ENCODE measurements at places on chromosomes 11 and 22. TPM values are rescaled to one million over a fixed set of nuclear protein-coding genes. Genes with fewer than 3 reads are reported as not detected.
A peak's percentile ranks its signal among the peaks of the same experiment; 100 is the strongest.

The SAMM50 gene
- polyA plus RNA-seq: 55.9 TPM

The C1QTNF4 gene
- 13.2 TPM for polyA plus RNA-seq

The KCTD14 gene
- 1.4 TPM for polyA plus RNA-seq

The CSF2RB gene
- 2.3 TPM for polyA plus RNA-seq

The KCNK7 gene
- polyA plus RNA-seq: 1.3 TPM

The KCNJ1 gene
- polyA plus RNA-seq: 0.07 TPM

The ST14 gene
- polyA plus RNA-seq: 0.27 TPM

The MS4A3 gene
- 1.2 TPM for polyA plus RNA-seq

The AGBL2 gene
- 1.2 TPM for polyA plus RNA-seq

The OR8J3 gene
- not detected for polyA plus RNA-seq

The ST13 gene
- polyA plus RNA-seq: 409 TPM

The IGHMBP2 gene
- polyA plus RNA-seq: 12.8 TPM

GRCh38 chr11:41921746-41922390 lies 462.4 kb upstream of the LRRC4C start:
- DNase-seq: no peak

- no peak for DNase-seq
Measured at GRCh38 chr11:29449281-29450074, 567.4 kb downstream of the KCNA4 start.

- DNase-seq: peak; percentile 70
Measured at GRCh38 chr11:105034813-105035620, at the start of gene CASP1. Gene CASP1, minus strand, starts transcription at chr11:105035144. Its CDS starts 31 bp downstream, at chr11:105035113.

DNA sequence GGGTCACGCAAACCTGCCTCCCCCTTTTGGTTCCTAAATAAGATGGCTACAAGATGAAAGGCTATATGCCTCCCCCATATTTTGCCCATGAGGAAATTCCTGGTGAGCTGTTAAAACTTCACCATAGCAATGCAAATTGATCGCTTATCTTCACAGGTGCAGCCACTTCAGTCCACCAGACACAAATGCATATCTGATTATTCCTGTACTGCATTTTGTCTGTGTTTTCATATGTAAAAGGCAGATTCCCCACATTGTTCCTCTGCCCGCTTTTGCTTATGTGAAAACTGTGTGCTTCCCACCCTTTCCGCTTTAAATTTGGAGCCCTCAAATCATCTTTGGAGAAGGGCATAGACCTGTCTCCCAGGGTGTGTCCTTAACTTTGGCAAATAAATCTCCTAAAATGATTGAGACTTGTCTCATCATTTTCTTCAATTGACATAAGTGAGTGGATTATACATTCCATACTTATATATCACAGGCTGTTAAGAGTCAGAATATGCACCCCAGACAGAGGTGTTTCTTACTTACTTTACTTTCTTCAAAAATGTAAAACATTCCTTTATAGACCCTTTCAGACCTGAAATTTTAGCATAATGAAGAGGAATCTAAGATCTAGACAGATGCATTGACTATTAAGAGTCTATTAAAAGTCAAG lies 116.4 kb downstream of the CASP12 start:
- no peak for DNase-seq

- peak; percentile 20 for DNase-seq
Measured at GRCh38 chr11:19460718-19461405, 220.1 kb upstream of the E2F8 start.

- no peak for DNase-seq
Measured at GRCh38 chr22:39205344-39206021, 39.3 kb downstream of the PDGFB start.

- DNase-seq: no peak
Measured at GRCh38 chr11:94120946-94121345, 7.7 kb upstream of the PANX1 start.

GRCh38 chr11:86938900-86939880 lies 16.0 kb downstream of the FZD4 start:
- peak; percentile 67 for DNase-seq

DNA sequence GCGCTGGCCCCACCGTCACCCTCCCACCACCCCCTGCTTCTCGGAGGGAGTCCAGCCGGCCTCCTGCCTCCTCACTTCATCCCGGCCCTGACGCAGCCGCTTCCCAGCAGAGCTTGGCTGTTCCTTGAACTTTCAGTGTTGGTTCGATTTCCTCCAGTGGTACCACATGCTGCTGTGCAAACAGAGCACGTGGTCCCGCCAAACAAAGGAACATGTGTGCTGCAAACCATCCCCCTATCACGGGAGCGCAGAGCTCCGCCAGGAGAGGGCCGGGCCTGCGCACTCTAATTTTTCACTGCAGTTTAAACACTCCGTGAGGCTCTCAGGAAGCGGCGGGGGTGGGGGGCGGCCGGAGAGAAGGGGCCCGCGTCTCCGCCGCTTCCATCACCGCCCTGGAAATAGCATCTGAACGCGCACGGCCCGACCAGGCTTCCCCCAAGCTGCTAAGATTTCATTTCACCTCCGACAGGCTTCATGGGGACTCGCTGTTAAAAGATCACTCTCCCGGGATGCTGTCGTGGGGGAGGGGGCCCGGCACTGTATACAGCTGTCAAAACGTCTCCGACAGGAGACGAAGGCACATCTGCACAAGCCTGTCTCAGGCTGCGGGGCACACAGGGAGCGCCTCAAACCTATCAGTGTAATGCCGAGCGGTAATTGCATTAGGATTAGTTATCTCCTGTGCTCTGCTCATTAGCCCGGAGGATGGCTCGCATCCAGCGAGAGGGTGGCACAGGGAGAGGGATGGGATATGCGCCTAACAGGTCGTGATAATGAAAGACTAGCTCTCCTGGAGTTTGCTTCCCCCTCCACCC lies 269.9 kb upstream of the SORL1-AS1 start:
- peak; percentile 97 for DNase-seq

DNA sequence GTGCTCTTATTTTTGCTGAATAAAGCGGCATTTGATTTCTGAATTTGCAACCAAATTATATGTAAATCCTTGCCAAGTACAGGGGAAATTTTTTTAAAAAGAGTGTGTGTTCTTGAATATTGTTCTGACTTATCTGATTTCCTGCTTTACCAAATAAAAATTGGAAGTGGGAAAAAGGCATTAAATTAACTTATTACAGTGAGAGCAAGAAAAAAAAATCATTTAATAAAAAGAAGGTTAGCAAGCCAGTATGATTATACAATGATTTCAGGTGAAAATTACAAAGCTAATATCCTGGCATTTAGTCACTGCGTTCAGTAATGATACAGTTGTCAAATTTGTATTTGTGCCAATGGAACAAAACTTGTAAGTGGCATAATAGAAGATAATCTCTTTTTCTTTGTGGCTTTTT lies 82.1 kb upstream of the PPARA start:
- no peak for DNase-seq

DNA sequence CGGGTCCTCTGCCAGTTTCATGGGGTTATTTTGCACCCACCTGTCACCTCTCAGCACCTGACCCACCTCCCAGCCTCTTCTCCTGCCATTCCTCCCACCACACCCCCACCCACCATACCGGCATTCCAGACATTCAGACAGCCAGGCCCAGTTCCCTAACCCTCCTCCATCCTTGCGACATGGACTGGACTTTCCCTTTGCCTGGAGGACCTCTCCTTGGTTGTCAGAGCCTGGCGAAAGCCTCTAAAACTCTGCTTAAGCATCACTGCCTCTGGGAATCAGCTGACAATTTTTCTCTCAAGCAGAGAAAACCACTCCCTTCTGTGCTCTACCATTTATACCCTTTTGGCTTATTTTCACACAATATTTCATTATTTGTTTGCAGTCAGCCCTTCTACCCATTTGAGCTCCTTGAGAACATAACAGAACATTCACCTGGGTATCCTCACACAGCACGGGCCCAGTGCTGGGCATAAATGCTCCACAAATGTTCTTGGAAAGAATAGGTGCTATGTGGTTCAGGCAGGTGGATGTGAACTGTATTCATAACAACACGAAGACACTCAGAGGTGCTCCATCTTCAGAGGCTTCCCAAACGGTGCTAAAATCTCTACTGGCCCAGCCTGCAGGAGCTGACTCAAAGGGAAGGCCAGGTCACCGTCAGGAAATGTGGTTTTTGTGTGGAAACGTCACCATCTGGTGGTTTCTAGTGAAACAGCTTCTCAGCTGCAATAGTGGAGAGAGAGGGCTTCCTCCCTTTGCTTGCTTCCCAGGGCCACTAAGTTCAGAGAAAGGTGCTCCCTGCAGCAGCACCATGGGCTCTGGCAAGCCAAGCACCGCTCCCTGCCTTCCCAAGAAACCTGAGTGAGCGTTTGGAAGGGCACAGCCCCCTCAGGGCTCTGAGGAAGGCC lies 10.4 kb downstream of the SPATA19 start:
- peak; percentile 79 for DNase-seq

DNA sequence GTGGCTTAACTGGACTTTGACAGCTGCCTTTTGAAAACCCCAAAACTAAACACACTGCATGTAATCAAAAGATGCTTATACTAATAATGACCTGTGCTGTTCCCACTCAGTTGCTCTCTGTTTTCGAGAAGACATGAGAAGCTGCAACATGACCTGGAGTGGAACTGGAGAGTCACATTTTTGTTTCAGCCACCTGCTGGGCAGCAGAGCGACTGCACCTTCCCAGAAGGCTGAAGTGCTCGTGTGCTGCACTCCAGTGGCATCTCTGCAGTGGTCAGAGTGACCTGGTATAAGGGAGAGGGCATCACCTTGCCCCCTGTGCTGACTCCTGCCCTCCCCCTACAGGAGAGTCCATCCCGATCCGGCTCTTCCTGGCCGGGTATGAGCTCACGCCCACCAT lies 8.6 kb downstream of the THYN1 start:
- no peak for DNase-seq

DNA sequence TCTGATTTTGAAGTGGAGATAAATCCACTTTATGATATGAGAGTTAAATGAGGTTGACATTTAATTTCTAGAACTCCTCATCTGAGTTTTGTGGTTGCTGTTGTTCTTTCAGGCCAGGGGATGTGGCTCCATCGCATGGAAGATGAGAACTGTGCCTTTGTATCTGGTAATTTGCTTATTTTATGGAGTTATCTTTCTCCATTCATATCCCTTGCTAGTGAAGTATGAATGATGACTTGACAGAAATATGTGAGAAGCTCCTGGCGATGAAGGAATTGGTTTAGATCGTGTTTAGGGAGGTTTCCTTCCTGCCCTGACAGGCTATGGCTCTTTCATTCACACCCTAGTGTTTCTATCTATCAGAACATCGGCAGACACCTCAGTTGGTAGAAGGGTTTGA lies 393.7 kb downstream of the ETS1 start:
- DNase-seq: no peak

GRCh38 chr11:79244798-79245197 lies 196.0 kb downstream of the TENM4 start:
- no peak for DNase-seq

- no peak for DNase-seq
Measured at GRCh38 chr11:134749040-134749839, 337.2 kb upstream of the B3GAT1 start.

DNA sequence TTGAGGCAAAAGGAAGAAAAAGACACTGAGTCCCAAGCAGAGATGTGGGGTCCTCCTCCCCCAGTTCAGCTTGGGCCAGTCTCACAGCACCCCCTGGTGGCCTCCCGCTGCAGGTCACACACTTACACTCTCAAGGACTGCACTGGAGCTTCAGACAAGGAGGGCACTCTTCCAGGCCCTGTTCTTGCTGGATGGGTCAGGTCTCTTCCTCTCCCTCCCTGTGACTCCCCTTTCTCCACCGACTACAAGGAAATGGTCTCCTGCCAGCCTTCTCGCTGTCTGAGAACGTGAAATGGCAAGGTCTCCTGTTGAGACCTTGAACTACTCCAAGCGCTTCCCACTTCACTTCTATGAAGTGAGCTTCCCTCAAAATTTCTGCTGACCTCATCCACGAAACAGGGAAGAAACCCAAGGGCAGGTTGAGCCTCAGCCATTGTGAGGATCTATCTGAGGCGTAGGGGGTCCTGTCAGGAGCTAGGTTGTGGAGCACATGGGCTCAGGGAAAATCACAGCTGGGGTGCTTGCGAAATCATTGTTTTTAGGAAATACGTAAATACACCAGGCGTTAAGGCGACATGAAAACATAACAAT lies 11.2 kb upstream of the IGLL1 start:
- peak; percentile 10 for DNase-seq

GRCh38 chr11:61362542-61362875 lies 335 bp downstream of the TMEM138 start:
- no peak for DNase-seq

GRCh38 chr11:86589856-86590589 lies 82.4 kb downstream of the ME3 start:
- DNase-seq: no peak

DNA sequence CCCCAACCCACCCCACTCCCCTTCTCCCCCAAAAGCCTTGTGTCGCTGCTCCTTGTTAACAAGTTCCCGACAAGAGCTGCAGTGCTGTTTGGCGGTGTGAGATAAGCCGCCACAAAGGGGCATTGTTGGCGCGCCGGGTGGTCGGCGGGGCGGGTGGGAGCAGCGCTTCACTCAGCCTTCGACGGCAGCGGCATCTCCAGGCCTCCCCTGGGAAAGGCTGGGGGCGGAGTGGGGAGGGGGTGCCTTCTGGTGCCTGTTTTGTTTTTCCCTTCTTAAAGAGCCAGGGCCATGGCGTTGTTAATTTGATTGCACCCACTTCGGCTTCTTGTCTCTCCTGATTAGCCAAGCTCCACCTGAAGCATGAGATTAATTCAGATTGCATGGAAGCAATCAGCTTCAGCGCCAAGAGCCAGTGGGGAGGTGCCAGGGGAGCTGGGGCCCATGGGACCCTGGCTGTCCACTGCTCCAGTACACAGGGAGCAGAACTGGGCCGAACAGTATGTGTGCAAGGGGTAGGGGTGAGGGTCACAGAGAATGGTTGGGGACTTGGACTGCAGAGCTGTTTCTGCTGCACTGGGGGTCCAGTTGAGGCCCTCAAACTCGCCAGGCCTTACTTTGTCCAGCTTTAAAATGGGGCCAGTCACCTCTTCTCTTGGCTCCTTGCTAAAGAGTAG lies 165.1 kb downstream of the CEP164 start:
- no peak for DNase-seq

Data from muscle of back (tissue), 13 donors.